ENCODE measurements at places on chromosomes 12 and 14.

DNA sequence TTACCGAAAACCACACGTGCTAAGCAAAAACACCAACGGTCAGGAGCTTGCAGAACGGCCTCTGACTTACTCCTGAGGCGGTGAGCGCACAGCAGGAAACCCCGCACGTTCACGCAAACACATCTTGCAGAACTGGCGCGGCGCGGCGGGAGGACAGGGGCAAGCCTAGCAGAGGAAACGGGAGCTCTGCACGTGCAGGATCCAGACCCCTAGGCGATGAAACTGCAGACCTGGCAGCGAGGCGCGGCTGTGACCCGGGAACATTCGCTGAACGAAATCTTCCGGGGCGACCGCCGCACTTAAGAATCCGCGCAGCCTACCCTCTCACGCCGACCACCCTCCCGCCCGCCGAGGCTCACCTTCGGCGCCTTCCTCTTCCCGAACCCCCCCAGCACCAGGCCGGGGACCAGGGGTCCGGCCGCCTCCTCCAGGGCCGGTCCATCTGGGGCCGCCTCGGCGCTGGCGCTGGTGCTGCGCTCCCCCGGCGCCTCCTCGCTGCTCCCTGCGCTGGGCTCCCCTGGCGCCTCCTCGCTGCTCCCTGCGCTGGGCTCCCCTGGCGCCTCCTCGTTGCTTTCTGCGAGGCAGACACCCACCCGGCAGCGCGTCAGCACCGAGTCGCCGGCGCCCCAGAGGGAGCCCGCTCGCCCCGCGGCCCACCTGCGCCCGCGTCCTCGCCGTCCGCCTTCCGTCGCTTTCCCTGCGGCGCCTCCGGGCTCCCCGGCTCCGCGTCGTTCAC is 615 bp downstream of the DDX51 start:
- DNase-seq, result no peak

DNA sequence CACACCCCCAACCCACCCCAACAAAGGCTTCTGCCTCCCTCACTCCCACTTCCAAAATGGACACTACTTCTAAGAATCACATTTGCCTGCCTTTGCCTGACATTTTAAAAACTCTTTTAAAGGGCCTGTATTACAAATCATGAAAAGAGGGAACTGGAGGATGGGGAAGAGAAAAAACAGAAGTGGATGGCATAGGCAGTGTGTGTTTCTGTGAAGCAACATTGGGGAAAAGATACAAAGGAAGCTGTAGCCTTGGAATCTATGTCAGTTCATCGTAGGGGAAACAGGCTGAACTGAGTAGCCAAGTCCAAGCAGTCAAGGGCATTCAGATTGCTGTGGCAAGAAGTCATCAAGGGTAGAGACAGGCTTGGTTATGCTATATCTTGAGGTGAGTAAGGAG is 273.9 kb downstream of the BTG1 start:
- no peak for DNase-seq

GRCh38 chr14:75044322-75044721 is 6.9 kb downstream of the MLH3 start:
- DNase-seq, result no peak

GRCh38 chr12:119208626-119209061 is 29.9 kb downstream of the HSPB8 start:
- no peak for DNase-seq

GRCh38 chr14:75125617-75126016 is 1.2 kb downstream of the NEK9 start:
- DNase-seq, result no peak

GRCh38 chr12:97609957-97610356 is 147.4 kb downstream of the RMST start:
- no peak for DNase-seq

Measured in KG1 (cell line).